ENCODE measurements at places on chromosomes 6 and 20.

DNA sequence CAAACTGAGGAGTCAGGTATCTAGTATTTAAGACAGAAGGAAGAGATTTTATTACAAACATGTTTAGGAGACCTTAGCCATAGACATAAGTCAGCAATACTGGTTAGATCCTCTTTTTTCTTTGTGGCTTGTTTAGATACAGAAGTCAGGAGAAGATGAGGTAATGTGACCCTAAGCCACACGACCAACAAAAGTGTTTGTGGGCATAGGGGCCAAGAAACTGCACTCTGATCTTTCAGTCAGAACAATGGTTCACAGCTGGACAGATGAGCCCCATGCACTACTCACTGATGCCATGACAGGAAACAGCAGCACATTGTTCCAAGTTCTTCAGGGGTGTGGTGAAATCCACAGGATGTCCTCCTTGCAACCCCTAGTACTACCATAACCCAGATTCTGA is 238.5 kb upstream of the RAB32 start:
- DNase-seq, result no peak

DNA sequence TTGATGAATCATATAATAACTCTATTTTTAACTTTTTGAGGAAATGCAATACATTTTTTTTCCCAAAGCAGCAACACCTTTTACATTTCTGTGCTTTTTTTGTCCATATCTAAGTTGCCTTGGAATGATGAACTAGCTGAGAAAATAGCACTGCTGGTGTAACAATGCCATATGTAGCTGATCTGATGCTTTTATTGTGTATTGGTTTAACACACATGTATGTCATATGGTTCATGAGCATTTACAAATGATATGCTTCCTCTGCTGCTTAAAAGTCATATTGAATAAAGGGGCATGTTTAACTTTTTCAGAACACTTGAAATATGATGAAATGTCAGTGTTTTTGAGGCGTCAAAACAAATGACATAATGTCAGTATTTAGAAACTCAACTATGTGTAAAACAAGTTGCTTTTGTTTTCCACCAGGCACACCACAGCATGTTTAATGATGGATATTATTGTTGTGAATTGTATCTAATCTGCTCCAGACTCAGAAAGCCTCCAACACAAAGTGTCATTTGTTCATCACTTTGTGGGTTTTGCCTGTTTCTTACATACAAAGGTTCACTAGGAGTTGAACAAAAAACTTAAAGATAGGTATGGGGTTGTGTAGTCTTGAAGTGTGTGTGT is 775.8 kb upstream of the FLRT3 start:
- DNase-seq, result no peak

DNA sequence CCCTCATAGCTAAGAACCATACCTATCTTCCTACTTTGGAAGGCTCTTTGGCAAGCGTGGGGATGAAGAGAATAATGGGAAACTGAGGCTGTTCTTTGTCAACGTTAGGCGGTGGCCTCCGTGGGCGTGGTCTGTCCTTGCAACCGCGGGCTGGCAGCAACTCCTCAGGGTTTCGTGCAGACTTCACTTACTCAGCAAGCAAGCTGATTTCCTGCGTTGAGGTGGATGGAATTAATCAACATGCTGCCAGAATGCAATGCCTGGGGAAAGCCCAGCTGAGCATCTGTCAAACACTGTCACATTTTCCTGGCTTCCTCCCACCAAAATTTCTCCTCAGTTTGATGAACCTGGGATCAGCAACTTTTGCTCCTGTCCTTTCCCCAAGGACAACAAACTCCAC is 9.2 kb upstream of the IL17F start:
- no peak for DNase-seq

GRCh38 chr6:158358450-158359077 is 46.3 kb downstream of the TULP4 start:
- DNase-seq, result no peak

DNA sequence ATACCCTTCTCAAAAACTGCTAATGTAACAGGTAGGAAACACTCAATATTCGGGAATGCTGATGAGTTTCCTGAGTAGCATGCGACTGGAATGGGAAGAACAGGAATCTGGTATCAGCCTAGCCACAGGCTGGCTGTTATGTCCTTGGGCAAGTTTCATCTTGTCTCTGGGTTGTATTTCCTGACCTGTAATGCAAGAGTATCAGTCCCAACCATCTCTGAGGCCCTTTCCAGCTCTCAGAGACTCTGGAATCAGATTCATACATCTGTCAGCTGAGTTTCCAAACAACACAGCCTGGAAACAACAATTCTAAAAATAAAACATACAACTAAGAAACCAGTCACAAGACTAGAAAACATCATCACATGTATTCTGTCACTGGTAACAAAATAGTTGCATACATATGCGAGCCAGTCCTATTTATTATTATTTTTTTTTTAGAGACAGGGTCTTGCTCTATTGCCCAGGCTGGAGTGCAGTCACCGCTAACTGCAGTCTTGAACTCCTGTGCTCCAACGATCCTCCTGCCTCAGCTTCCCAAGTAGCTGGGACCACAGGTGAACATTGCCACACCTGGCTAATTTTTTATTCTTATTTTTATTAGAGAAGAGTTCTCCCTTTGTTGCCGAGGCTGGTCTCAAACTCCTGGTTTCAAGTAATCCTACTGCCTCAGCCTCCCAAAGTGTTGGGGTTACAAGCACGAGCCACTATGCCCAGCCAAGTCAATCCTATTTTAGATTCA is 16.7 kb upstream of the TFAP2A start:
- no peak for DNase-seq

DNA sequence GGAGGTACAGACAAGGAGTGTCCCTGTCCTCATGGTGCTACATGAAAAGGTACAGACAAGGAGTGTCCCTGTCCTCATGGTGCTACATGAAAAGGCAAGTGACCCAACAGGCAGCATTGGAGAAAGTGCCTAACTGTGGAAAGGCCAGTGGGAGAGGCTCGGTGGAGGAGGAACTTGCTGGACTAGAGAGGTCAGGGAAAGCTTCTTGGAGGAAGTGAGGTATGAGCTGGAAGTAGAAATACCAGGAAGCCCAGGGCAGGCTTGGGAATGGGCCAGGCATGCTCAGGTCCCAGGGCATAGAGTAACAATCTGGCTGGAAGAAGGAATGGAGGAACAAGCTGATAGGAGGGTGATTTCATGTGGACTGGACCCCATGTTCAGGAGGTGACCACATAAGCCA is 59.8 kb upstream of the FNDC1 start:
- DNase-seq, result no peak

DNA sequence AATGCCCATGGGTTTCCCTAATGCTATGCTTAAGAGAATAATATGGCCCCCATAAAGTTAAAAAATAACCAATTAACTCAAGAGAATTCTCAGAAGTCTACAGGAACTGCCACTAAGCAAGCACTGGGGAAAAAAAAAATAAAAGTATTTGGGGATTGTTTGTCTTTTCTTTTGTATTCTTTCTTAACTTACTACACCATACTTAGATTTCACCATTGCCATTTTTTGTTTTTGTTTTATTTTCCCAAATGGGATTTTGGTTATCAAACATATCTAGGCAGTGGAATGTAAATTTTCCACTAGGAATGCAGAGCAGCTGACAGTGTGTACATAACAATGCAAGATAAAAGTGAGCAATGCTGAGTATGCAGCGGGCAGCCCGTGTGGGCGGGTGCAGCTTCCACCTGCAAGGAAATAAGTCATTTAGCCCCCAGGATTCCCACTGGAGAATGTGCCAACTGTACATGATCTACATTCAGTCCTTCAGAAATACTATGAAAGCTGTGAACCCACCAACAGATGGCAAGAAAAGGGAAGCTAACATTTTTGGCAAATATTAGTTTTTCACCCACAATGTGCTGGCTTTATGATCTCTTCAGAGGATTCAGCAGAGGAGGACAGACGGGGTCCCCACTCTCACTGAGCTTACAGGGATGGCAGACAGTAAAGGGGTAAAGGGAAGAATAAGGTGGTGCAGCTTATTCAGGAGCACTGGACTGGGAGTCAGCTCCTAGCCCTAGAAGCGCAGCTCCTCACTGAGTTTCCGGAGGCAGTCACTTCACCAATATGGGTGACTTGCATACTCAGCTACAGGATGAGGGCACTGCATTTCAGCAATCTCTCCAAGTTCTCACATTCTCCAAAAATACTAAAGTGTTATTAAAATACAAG is 44.4 kb downstream of the DCDC2 start:
- no peak for DNase-seq

GRCh38 chr20:25072226-25072811 is 9.6 kb downstream of the VSX1 start:
- no peak for DNase-seq

DNA sequence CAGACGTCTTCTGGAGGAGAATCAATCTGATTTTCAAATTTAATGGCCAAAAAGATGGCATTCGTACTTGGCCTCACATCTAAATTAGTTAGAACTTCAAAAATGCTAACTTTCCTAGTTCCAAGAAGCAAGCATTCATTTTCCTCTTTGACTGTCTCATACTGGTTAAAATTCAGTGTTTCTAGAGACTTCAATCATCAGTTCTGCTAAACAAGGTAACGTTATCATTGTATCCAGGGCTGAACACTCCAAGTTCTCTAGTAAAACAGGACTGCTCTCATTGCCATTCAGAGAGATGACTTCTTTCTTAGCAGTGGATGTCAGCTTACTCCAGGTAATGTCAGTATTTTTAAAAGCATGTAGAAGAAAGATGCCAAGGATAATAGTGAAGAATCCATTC is 34.6 kb upstream of the ENTPD6 start:
- DNase-seq, result no peak

- DNase-seq, result no peak
Measured at GRCh38 chr6:42378125-42378524, 73.6 kb downstream of the TRERF1 start.

- DNase-seq, result no peak
Measured at GRCh38 chr20:62401331-62401779, 5.7 kb downstream of the CABLES2 start.

DNA sequence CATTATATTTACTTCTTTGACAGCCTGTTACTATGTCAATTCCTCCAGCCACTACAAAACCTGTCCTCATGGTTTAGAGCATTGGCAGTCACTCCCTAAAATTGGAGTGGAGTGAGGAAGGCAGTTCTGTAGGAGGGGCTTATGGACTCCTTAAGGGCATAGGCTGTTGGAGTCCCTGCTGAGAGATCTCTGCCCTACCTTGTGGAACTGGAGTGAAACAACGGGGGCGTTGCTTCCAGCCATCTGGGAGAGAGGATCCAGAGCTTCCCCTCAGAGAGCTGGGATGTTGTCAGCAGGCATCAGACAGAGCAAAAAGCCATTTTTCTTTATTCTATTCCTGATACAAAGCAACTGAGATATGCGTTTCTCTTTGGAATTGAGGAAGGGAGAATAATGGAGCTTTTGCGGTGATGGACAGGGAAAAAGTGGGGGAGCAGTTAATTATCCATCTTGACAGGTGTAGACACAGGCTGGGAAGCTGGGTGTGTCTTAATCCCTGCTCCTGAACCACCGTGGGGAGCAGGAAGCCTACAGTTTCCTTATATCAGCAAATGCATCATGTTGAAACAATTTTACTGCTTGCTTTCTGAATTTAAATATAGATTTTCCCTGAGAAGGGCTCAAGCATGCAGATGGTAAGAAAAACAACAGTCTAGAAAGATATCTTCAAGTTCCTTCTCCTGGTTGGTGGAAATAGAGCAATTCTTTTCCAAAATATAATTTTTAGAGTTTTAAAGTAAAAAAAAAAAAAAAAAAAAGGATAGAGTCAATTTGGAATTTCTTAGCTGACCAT is 402.5 kb downstream of the PLCB1 start:
- no peak for DNase-seq

GRCh38 chr6:14638906-14639761 is 521.6 kb downstream of the CD83 start:
- no peak for DNase-seq

DNA sequence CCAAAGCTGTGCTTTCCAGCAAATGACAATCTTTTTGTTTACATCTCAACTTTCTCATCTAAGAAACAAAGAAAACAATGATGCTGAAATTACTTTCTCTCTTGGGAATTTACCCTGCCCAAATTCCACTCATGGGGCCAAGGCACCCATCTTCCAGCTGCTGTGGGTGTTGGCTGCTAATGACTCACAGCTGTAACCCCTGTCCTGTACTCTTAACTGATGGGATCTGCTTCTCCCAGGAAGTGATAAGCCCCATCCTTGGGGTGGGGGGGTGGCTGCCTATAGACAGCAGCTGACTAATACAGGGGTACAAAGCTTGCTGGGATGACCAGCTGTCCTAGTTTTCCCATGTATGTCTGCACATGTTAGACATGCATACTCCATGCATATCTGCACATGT is 938.6 kb downstream of the C6orf118 start:
- no peak for DNase-seq

DNA sequence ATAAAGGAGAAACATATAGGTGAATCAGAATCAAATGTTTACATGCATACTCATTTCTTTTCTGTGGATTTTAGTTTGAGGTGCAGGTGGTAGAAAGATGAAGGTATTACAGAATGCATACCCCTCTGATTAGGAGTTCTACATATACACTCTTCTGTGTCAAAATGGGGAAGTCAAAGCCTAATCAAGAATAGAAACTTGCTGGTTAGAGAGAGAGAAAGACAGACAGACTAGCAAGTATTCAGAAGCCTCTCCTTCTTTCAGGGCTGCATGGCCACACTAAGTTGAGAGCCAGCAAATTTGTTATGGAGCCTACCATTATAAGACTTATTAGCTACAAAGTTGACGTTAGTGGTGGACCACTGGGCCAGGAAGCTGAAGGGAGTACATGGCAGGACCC is 358.3 kb upstream of the EYS start:
- no peak for DNase-seq

DNA sequence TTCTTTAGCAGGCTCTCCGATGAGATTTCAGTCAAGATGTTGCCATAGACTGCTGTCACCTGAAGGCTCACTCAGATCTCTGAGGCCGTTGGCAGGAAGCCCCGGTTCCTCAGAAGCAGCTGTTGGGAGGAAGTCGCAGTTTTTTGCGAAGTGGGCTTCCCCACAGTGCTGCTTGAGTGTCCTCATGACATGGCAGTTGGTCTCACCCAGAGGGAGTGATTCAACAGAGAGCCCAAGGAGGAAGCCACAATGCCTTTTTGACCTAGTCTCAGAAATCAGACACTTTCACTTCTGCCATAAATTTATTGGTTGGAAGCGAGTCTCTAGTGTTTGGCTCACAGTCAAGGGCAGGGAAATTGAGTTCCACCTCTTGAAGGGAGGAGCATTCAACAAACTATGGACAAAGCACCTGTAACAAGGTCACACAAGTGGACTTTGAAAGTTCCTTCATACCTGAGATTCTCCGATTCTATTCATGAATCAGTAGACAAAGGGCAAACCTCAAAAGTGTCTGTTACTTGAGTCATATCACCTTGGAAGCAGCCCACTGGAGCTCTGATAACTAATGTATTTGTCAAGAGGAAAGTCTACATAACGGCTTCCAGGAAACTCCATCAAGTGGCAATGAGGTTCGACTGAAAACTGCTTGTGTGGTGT is 208.3 kb downstream of the TASP1 start:
- DNase-seq, result no peak

DNA sequence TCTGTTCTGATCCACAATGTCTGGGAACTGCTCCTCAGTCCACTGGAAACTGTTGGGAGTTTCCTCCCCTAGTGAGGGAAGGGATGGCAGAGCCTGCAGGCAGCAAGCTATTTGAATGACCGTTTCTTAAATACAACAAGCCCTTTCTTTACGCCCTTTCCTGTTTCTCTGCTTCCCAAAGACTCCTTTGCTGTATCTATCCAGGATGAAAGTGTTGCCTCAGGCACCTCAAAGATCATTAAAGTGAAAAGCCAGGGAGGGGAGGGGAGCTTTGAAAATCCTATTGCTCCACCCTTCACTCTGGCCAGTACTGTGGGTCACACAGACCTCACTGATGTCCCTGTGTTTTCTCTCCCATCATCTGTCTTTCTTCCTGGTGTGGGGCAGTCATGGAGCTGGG is 213.1 kb downstream of the RNF144B start:
- DNase-seq, result no peak
